Posterior vena cava (tissue), 2 donors: ENCODE measurements at places on chromosomes 16 and 17. TPM values are rescaled to one million over a fixed set of nuclear protein-coding genes. Genes with fewer than 3 reads are reported as not detected.

- no peak for DNase-seq
Observed at GRCh38 chr16:88783391-88784073, 1.5 kb downstream of the PIEZO1 start.

- DNase-seq = peak; percentile 81
Observed at GRCh38 chr17:42428141-42428944, 5.3 kb upstream of the CAVIN1 start.

- DNase-seq = peak; percentile 89
Observed at GRCh38 chr16:88681709-88682451, 4.4 kb downstream of the SNAI3 start.

Gene SEPTIN12
- not detected for total RNA-seq

GRCh38 chr17:55606488-55606815 is 95.2 kb upstream of the SMIM36 start:
- DNase-seq = no peak

DNA sequence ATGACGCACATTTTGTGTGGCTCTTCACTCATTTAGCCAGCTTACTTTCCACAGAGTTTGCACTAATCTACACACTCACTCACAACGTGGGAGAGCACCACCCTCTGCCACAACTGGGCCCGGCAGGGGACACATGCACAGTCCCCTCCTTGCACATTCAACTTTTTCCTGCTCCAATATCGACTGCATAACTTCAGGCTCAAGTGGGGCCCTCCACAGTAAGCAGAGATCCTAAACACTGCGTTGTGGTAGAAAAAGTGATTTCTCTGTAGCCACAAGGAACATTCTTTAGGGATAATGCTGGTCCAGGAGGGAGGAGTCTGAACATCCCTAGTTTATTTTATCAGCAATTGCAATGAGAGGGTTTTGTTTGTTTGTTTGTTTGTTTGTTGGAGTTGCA is 40.0 kb downstream of the MRPS23 start:
- DNase-seq = no peak

DNA sequence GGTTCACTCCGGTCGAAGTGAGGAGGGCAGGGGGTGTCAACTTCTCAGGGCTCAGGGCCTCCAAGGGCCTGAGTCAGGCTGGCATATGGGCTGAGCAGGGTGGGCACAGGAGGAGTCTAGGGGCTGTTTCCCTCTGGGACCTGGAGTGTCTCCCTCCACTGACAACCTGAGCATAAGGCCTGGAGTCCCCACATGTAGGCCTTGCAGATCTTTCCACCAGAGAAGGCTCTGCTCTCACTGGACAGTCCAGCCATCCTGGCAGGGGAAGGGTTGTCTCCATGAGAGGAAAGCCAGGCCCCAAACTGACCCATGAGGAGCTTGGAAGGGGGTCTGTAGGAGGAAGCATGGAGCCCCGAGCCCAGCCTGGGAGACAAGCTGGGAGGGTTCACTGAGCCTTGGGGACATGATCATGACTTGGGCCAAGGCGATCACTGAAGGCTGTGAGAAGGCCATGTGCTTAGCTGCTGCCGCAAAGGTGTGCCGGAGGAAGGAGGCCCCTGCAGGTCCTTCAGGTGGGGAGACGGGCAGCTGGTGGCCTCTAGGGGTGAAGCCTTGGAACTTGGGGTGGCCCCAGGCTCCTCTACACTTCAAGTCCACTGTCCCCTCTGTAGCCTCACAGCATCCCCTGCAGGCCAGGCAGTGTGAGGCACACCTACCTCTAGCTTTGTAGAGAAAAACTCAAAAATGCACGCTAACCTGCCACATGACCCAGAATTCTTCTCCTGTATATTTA is 9.9 kb downstream of the CMTM2 start:
- no peak for DNase-seq

Gene C16orf54
- total RNA-seq = 2.5 TPM

- no peak for DNase-seq
Observed at GRCh38 chr17:18326572-18326971, 11.5 kb downstream of the SMCR8 start.

- no peak for DNase-seq
Observed at GRCh38 chr16:89618109-89618998, 4.9 kb downstream of the DPEP1 start.

Gene DOC2A
- total RNA-seq = 0.28 TPM

Gene PYY
- total RNA-seq = not detected

Gene TCAP
- total RNA-seq = 1.0 TPM

DNA sequence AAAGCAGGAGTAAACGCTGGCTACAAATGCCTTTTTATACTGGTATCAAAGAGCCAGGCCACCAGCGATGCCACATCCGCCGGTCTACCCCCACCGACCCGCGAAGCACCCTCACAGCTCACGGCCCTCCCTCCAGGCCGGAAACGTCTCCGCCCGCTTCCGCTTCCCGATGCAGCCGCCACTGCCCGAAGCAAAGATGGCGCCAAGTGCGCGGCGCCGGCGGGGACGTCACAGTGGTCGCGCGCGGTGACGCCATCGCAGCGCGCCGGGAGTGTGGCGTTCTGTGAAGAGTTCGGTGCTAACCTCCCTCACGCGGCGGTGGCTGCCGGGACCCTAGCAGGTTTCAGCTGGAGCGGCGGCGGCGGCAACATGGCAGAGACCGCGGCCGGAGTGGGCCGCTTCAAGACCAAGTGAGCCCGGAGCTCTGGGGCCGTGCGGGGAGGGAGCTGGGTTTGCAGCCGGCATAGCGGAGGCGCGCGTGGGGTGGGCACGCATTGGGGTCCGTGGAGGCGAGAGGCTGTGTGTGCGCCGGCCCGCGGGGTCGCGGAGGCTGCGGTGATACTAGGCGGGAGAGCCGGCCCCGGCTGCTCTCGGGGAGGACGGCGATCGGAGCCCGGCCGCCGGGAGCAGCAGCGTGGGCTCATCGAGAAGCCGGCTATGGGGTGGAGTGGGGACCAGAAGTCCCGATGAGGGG is at the start of gene TBL3:
Gene TBL3, plus strand, starts transcription at position 258 of the 694 bp plus-strand sequence. Its CDS starts 112 bp downstream, at position 370.
- DNase-seq = peak; percentile 98

- no peak for DNase-seq
Observed at GRCh38 chr17:83145831-83146230, 66.4 kb downstream of the METRNL start.

- no peak for DNase-seq
Observed at GRCh38 chr16:56284521-56284920, 93.2 kb downstream of the GNAO1 start.

GRCh38 chr17:56119936-56120335 is 33.3 kb upstream of the ANKFN1 start:
- DNase-seq = no peak

- DNase-seq = no peak
Observed at GRCh38 chr17:15892731-15893657, 51.9 kb upstream of the ADORA2B start.

- no peak for DNase-seq
Observed at GRCh38 chr16:13936596-13937081, 16.7 kb downstream of the ERCC4 start.

Gene NFATC3
- 30.8 TPM for total RNA-seq

- DNase-seq = no peak
Observed at GRCh38 chr17:79930062-79930876, 91.0 kb upstream of the CBX4 start.

DNA sequence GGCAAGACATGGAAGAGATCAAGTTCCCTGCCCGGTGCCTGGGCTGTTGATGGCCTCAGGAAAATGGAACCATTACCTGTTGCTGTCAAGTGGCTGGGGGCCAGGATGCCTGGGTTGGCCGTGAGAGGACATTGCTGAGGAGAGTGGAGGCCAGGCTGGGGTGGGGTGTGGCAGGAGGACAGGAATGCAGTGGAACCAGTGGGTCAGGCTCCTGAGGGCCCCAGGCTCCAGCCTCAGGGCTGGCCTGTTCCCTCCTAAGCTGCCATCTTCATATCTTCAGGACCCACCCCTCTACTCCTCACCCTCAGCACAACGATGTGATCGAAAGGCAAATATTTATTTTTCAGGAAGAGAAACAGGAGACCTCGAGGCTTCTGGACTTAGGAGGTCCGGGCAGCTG is 8.5 kb upstream of the YPEL3 start:
- no peak for DNase-seq

DNA sequence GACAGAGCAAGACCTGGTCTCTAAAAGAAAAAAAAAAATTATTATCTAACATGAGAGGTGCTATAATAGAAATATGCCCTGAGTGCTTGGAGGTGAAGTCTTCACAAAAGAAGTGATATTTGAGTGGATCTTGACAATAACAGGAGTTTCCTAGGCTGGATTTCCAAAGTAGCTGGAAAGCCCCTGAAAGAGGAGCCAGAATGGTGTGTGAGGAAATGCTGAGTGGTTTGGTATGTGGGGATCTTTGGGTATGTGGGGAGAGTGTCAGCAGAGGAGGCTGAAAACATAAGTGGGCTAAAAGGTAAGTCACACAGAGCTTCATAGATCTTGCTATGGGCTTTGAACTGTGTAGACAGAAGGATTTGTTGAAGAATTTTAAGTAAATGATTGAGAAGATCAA is 100.1 kb downstream of the YPEL2 start:
- DNase-seq = no peak
